Osteocyte (in vitro differentiated cells): ENCODE measurements at places on chromosomes 2 and 18. TPM values are rescaled to one million over a fixed set of nuclear protein-coding genes. Genes with fewer than 3 reads are reported as not detected.
A peak's percentile ranks its signal among the peaks of the same experiment; 100 is the strongest.

STAT1 gene
- total RNA-seq: 74.0 and 76.5 TPM in 2 replicates

NLRC4 gene
- not detected in 2 replicates for total RNA-seq

- H3K4me1 ChIP-seq: peaks cover 49% of the 10 kb centered on the region
- peak overlapping the region; percentile 84 for H3K27ac ChIP-seq
- H3K4me3 ChIP-seq: no peak overlapping the region
- peaks cover 59% of the 10 kb centered on the region for H3K36me3 ChIP-seq
Measured at GRCh38 chr2:99836690-99837605, 305.4 kb downstream of the AFF3 start.

GRCh38 chr18:37447962-37448888 is 117.4 kb downstream of the CELF4 start:
- H3K4me3 ChIP-seq: no peak overlapping the region
- H3K36me3 ChIP-seq: no peaks in the 10 kb centered on the region
- no peak for DNase-seq

COL5A2 gene
- total RNA-seq: 1,873 and 1,955 TPM in 2 replicates

IMMT gene
- total RNA-seq: 79.9 and 81.8 TPM in 2 replicates

DNA sequence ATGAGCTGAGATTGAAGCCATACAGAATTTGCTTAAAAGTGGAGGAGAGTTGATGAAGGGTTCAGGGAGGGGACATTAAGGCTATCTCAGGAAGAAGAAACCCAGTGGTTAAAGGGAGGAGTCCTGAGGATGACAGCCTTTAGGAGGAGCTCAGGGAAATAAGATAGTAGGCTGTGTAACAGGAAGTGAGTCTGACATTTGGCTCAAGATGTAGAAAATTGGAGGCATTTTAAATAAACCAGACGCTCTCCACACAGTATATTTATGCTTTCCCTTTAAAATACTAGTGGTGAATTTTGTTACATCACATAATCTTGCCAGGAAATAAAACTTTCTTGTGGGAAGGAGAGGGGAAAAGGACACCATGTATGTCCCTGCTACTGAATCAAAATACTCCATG is 11.6 kb downstream of the KCNH7 start:
- H3K4me3 ChIP-seq: no peak overlapping the region
- no peak for DNase-seq
- H3K27ac ChIP-seq: no peak overlapping the region
- no peaks in the 10 kb centered on the region for H3K4me1 ChIP-seq

DNA sequence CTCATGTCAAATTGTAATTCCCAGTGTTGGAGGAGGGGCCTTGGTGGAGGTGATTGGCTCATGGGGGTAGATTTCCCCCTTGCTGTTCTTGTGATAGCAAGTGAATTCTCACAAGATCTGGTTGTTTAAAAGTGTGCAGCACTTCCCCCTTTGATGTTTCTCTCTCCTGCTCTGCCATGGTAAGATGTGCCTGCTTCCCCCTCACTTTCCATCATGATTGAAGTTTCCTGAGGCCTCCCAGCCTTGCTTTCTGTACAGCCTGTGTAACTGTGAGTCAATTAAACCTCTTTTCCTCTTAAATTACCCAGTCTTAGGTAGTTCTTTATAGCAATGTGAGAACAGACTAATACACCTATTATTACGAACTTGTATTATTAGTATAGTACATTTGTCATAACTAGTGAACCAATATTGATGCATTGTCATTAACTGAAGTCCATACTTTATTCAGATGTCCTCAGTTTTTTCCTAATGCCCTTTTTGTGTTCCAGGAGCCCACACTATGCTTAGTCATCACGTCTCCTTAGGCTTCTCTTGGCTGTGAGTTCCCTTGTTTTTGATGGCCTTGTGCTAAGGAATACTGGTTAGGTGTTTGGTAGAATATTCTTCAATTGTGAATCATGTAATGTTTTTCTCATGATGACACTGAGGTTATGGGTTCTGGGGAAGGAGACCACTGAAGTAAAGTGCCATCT is 4.5 kb upstream of the MAP3K2 start:
- H3K27ac ChIP-seq: no peak overlapping the region
- peaks cover 5% of the 10 kb centered on the region for H3K36me3 ChIP-seq
- H3K27me3 ChIP-seq: no peaks in the 10 kb centered on the region
- no peak overlapping the region for H3K4me3 ChIP-seq
- peaks cover 16% of the 10 kb centered on the region for H3K4me1 ChIP-seq
- DNase-seq: peak; percentile 8

LOXHD1 gene
- not detected in 2 replicates for total RNA-seq

DNA sequence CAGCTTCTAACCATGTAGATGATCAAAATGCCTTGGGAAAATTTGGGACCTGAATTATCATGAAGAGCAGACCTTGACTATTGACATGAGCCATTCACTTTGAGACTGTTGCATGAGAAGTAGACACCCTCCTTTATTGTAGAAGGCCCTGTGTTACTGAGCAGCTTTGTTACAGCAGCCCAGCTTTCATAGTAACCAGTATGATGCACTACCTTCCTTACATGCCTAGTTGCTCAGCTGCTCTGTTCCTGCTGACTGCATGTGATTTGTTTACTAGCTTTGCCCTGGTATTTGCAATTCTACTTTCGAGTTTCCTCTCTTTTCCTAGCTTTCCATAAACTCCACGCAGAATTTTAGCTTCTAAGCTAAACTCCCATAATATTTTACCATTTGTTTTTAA is 11.2 kb upstream of the FN1 start:
- no peak for DNase-seq
- peaks cover 35% of the 10 kb centered on the region for H3K4me1 ChIP-seq
- H3K4me3 ChIP-seq: no peak overlapping the region
- no peaks in the 10 kb centered on the region for H3K27me3 ChIP-seq
- H3K36me3 ChIP-seq: peaks cover 2% of the 10 kb centered on the region
- H3K27ac ChIP-seq: no peak overlapping the region

TMEM37 gene
- total RNA-seq: 0.21 and 0.40 TPM in 2 replicates

DNA sequence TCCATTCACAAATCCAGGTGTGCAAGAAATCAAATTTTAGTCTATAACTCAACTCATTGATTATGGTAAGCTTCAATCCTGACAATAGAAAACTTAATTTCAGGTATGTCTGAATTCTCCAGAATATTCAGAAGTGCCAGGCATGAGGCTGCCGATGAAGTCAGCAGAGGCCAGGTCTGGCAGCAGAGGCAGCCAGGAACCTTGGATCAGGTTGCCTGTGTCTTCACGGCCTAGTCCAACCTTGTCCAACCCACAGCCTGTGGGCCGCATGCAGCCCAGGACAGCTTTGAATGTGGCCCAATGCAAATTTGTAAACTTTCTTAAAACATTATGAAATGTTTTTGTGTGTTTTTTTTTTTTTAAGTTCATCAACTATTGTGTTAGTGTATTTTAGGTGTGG is 46.9 kb upstream of the ASPRV1 start:
- no peaks in the 10 kb centered on the region for H3K36me3 ChIP-seq
- no peak overlapping the region for H3K27ac ChIP-seq
- H3K4me1 ChIP-seq: no peaks in the 10 kb centered on the region
- DNase-seq: no peak
- no peaks in the 10 kb centered on the region for H3K27me3 ChIP-seq

GRCh38 chr2:235566931-235567495 is 73.2 kb downstream of the AGAP1 start:
- H3K36me3 ChIP-seq: peaks cover 2% of the 10 kb centered on the region
- no peak overlapping the region for H3K4me3 ChIP-seq
- H3K27me3 ChIP-seq: no peaks in the 10 kb centered on the region

DNA sequence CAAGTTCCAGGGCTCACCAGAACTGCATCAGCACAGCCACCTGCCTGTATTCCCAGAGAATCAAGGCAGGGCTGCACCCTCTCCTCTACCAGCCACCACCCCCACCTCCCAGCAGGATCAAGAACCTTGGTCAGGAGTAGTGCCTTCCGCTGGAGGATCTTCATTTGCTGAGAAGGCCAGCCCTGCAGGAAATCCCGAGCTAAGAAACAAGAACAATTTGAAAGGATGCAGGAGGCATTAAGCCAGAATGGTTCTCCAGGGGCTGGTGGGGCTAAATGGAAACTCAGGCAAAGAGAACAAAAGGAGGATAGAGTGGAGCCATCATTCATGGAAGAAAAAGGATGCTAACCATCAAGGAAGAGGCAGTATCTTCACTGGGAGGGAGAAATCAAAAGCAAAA is 147.3 kb upstream of the SLC14A2 start:
- no peak for DNase-seq
- no peaks in the 10 kb centered on the region for H3K4me1 ChIP-seq
- H3K4me3 ChIP-seq: no peak overlapping the region
- H3K27ac ChIP-seq: no peak overlapping the region
- H3K36me3 ChIP-seq: no peaks in the 10 kb centered on the region

GRCh38 chr2:31729442-31730092 is 148.8 kb upstream of the SRD5A2 start:
- peaks cover 7% of the 10 kb centered on the region for H3K27me3 ChIP-seq

GRCh38 chr18:79948719-79949411 is 2.6 kb downstream of the SLC66A2 start:
- no peak overlapping the region for H3K4me3 ChIP-seq
- no peaks in the 10 kb centered on the region for H3K27me3 ChIP-seq
- H3K36me3 ChIP-seq: peaks cover 5% of the 10 kb centered on the region
- DNase-seq: no peak
- peaks cover 49% of the 10 kb centered on the region for H3K4me1 ChIP-seq
- no peak overlapping the region for H3K27ac ChIP-seq
